ENCODE measurements at places on chromosomes 2 and 18.

DNA sequence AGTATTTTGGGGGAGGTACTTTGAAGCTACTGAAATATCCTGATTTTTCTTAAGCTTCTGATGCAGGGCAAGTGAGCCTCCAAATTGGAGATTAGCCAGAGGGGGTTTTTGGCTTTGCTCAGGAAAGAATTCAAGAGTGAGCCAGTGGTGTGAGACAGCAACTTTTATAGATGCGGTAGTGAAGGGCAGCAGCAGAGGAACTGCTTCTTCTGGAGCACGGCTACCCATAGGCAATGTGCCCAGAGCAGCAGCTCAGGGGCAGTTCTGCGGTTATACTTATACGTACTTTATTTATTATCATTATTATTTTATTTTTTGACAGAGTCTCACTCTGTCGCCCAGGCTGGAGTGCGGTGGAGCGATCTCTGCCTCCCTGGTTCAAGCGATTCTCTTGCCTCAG is 19.8 kb upstream of the NT5DC4 start:
- no peak for DNase-seq

DNA sequence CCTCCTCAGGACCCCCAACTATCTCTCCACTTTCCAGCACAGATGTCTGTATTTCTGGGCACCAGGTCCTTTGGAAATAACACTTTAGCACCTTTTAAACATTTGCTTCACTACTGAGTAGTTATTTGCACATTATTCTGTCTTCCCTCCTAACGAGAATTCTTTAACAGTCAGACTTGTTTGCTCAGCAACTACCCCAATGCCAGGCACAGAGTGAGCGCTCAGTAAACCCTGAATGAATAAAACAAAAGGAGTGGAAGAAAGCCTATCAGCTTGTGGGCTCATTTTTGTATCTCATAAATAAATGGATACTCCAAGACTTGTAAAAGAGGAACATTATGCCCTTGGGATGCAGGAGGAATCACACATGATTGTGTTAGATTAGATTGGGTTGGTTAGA is 450.4 kb downstream of the TGIF1 start:
- no peak for DNase-seq

DNA sequence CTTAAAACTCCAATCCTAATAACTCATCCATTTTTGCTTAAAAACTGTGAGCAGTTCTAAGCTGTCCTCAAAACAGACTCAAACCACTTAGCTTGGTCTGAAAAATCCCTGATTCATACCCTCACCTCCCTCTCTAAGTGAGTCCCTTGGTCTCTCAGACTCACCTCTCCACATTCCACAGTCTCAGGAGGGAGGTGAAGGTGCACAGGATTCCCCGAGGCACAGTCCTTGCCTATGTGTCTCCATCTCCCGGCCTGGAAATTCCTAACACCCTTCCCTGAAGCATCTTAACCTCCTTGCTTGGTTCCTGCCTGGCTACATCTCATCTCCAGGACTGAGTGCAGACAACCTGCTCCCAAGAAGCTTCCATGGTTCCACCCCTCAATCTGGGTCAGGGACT is 45.0 kb downstream of the CYRIA start:
- DNase-seq = no peak

DNA sequence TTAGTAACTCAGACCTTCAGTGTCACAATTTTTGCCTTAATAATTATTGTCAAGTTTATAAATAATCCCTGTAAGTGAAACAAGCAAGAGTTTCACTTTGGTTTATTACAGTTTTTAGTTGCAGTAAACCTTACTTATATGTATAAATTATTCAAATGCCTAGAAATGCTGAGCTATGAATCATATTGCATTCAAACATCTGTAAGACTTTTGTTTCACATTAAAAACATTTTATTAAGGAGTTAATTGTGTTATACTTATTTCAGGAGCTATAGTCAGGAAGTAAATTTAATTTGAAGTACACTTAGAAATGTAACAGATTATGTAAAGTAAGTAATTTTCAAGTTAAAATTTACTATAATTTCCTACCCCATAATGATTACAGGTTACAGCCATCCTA is 3.9 kb upstream of the ETAA1 start:
- no peak for DNase-seq

DNA sequence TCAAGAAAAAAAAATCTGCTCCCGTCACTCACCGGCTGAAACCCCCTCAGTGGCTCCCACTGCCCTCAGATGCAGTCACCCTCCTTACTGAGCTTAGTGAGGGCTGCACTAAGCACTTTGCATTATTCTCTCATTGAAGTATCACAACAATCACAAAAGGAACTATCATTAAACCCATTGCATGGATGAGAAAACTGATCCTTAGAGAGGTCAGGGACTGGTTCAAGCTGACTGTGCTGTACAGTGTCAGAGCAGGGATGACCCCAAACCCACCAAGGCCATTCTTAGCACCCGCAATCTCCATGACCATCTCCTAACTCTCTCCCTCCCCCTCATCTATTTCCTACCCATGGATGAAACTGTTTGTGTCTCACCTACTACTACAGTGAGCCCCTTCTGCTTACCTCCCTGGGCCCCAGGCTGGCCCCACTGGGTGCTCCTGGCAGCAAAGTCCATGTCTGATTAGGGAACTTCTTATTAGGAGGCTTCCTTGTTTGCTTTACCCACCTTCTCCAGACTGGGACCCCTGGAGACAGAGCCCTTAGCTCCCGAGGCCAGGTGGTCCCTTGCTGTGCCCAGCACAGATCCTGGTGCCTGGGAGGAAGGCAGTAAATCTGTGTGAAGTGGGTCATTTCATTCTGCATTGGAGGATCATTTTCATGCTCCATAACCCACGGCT is 139.3 kb upstream of the ID2 start:
- no peak for DNase-seq

DNA sequence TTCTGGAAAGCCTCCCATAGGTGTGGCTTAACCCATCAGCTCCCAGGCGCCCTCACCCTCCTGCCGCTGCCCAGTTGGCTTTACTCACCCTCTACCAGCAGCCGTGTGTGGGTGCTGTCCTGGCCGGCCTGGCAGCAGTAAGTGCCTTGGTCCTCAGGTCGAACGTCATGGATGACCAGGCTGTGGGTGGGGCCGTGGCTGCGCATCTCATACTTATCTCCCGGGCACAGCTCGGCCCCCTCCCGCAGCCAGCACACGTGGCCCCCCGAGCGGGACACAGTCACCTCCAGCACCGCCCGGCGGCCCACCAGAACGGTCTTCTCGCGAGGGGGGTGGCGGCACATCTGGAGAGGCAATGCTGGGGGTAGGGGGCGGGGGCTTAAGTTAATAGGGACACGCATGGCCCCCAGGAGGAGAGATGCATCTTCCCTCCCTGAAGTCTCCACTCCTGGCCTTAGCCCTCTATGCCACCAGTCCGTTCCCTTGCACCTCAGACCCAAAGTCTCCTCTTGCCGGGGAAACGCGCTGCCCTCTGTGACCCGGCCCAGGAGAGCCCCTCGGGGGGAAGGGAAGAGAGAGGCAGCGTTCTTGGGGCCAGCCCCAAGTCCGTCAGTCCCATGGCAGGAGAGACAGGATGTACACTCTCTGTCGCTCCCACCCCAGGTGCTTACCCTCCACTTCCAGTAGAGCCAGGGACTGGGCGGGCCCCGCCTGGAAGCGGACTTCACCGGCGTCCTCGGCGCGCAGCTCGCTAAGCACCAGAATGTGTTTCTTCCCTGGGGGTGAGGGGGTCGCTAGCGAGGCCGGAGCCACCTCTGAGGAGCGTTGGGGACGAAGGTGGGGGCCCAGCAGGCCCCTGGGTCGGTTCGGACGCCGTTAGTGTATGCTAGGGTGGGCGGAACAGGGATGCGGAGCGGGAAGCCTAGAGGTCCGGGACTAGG is 7.9 kb downstream of the TMEM198 start:
- no peak for DNase-seq

GRCh38 chr2:190979906-190980629 is 33.9 kb downstream of the STAT1 start:
- DNase-seq = no peak

- no peak for DNase-seq
These were observed 15.8 kb downstream of the GKN2 start for GRCh38 chr2:68936889-68937288.

- DNase-seq = no peak
These were observed 38.9 kb downstream of the KDM3A start for GRCh38 chr2:86480105-86480504.

DNA sequence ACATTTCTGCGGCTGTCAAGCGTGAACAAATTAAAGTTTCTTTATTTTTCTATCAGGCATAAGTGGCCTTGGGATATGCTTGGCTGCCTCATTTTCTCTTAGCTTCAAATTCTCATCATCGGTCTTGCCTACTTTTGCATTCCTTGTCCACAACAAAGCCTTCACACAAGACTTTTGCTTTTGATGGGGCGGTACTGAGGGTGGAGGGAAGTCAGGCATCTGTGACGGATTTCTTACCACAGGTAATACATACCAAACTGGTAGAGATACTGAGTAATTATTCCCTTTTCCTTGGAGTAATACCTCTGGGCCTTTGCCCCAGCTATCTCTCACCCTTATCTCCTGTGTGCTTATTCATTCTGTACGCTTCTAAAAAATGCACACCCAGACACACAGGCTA is 468.3 kb upstream of the RGPD4 start:
- no peak for DNase-seq

- no peak for DNase-seq
These were observed 160.1 kb upstream of the BOD1L2 start for GRCh38 chr18:56986829-56987228.

- no peak for DNase-seq
These were observed 499.3 kb downstream of the IRS1 start for GRCh38 chr2:226300196-226300886.

DNA sequence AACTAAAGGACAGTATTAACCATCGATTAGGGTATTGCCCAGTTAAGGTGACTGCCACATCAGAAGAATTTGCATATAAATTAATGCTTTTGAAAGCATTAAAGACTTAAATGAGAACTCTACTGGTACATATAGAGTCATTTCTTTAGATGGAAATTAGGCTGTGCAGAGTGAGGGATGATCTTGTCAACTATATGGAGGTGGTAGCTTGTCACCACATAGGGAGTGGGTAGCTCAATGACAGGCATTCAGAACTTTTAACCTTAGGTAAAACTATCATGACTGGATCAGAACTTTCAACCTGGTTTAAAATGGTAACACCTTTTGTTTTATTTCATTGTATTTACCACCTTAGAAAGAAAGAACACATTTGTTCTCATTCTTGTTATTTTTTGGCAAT is 384.6 kb upstream of the LRRTM1 start:
- no peak for DNase-seq

- DNase-seq = no peak
These were observed 76.2 kb downstream of the EML4 start for GRCh38 chr2:42245396-42245795.

DNA sequence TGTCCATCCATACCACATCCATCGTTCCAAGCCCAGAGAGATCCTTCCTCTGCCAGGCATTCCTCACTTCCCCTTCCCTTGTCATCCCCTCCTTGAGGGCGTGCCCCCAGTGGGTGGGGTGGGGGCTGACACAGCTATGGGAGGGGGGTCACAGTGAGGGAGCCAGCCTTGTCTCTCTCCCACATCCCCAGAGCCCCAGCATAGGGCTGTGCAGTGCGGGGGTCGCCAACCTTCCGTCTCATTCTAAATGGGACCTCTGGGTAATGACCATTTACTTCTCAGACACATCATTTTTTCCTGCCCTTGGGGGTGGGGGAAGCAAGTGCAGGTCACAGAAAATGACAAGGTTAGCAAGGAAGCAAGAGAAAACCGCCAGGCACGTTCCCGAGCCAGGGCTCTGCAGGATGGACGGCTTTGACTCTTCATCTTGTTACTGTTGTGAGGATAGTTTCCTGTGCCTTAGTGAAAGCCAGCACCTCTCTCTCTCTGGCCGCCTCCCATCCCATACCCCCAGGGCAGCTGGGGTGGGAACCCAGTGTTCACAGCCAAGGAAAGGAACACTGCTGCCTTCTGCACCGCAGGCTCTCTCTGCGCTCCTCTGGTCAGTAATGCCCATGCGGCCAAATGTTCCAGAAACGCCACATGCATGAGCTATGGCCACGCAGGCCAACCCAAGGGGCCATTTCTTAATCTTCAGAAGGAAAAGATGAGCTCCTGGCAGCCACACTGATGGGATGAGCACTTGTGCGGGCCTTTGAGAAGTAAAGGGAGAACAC is 22.7 kb upstream of the OTOS start:
- no peak for DNase-seq

- no peak for DNase-seq
These were observed 470.1 kb downstream of the DLGAP1 start for GRCh38 chr18:3985020-3985419.

DNA sequence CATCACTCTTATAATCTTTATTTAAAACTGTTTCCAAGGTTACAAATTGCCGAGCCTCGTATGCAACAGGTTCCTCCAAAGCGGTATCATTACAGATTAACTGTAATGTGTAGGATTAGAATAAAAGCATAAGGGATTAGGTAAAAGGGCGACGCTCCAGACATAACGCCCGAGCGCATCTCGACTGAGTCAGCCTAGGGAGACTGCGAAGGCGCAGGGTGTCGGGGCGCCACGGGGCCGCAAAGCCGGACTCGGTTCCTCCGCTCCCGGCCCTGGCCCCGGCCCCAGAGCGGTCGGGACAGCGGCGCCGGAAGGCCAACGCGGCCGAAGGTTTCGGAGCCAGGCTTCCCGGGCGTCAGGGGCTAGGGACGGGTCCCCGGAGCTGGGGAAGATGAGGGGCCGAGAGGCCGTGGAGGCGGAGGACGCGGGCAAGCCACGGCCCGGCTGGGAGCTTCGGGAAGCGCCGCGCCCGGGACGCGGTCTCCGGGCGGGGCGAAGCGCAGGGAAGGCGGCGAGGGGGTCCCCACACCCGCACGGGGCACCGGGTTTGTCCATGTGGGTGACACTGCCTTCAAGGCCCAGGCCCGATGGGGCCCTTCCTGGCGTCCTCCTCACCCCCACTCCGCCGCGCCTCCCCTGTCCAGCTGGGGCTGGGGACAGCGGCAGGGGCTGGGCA is 12.9 kb upstream of the SIX3 start:
- no peak for DNase-seq

- DNase-seq = no peak
These were observed 43.9 kb upstream of the RFX8 start for GRCh38 chr2:101518578-101519492.

GRCh38 chr2:152254486-152254885 is 78.9 kb upstream of the STAM2 start:
- DNase-seq = no peak
